ENCODE measurements at places on chromosomes 2 and 18.

- DNase-seq: no peak
These were observed 12.8 kb upstream of the ZNF532 start for GRCh38 chr18:58851856-58852255.

DNA sequence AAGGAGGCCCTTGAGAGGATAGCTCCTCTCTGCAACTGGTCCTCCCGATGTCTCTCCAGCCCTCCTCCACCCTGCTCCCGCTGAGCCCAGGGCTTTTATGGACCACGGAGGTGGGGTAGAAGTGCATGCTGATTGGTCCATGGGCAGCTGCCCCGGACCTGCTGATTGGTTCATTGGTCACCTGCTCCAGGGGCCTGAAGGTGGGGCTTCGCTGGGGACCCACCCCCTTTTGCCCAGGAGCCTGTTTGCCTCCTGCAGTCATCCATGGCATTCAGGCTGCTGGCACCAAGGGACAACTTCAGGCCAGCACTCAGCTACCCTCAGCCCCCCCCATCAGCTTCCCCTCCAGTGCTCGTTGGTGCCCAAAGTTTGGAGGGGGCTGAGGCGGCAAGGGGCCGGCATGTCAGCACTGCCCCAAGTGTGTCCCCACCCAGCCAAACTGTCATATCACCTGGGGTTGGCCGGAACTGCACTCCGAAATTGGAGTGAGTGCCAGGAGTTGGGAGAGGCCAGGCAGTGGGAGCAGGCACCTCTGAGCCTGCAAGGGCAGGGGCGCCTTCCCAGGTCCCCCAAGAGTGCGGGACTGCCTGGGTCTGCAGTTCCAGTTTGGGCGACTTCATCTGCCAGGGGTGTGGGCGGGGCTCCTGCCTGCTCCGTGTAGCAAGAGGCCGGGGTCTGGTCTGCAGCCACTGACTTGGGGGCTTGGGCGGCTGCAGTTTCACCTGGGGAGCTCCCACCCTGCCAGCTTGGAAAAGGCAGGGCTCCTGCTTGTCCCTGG lies 288.9 kb downstream of the RDH14 start:
- no peak for DNase-seq

- no peak for DNase-seq
These were observed 16.6 kb downstream of the DPP4 start for GRCh38 chr2:162057426-162057825.

- no peak for DNase-seq
These were observed 389.8 kb downstream of the FIGN start for GRCh38 chr2:163345795-163346573.

DNA sequence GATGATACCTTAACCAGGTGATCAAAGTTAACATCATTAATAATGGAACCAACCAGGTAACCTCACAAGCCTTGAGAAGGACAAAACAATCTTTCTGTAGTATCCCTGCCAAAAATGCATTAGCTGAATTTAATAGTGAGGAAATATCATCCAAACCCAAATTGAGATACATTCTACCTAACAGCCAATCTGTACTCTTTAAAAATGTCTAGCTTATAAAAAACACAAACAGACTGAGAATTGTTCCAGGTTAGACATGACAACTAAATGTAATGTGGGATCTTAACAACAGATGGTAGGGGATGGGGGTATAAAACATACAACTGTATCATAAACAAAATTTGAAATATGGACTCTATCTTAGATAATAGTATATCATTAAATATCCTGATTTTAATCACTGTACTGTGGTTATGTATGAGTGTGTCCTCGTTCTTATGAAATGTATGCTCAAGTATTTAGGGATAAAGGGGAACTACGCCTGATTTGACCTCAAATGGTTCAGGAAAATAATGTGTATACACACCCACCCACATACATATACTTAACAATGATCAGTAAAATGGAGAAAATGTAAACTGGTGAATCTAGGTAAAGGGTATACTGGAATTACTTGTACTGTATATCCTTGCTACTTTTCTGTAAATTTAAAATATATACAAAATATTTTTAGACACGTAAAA lies 1.7 kb downstream of the FANCL start:
- DNase-seq: no peak

GRCh38 chr2:9346885-9347284 lies 76.4 kb downstream of the ITGB1BP1 start:
- no peak for DNase-seq

DNA sequence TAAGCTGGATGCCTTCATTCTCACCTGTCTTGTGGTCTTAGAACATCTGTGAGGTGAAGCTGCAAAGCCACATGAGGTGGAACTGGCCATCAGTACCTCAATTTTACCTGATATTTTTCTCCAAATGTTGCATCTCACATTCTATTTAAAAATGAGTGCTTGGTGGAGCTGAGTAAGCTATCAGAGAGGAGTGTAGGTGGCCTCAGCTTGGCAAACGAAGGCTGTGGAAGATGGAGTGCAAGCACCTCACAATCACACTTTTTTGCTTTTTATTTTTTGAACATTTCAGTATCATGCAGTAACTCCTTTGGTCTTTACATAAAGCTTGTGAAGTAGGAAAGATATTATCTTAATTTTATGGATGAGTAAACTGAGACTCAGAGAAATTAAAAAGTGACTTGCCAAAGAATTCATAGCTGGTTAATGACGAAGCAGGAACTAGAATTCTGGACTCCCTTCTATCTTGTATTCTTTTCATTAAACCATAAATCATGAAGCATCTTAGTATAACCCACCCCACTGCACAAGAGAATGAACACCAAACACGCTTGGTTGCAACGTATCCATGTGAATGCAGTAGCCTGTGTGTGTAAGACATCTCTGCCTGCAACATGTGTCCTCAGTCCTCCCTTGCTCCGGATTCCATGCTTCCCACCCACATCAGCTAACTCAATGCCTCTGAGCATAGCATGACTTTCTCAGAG lies 27.2 kb downstream of the C2orf49 start:
- no peak for DNase-seq

GRCh38 chr2:40028792-40029488 lies 249.9 kb upstream of the THUMPD2 start:
- no peak for DNase-seq

GRCh38 chr18:22176420-22177326 lies 7.3 kb downstream of the GATA6 start:
- DNase-seq: no peak

DNA sequence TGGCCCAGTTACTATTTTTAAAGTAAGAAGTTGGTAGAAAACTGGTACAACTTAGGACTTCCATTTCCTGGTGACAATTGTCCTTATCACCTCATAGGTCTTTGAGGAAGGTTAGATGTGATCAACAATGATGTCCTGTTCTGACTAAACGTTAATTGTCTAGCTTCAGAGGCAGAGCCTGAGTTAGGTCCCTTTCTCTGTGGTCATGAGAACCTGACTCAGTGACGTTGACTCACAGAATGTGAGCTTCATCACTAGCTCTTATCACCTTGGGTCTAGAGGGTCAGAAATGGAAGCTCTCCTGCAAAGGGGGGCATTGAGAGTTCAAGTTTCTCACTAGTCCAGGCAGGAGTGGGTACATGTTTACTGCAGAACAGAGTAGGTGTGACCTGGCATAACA lies 60.6 kb upstream of the ATP8B1 start:
- DNase-seq: no peak

- DNase-seq: no peak
These were observed 285.8 kb upstream of the GYPC start for GRCh38 chr2:126370201-126370600.

DNA sequence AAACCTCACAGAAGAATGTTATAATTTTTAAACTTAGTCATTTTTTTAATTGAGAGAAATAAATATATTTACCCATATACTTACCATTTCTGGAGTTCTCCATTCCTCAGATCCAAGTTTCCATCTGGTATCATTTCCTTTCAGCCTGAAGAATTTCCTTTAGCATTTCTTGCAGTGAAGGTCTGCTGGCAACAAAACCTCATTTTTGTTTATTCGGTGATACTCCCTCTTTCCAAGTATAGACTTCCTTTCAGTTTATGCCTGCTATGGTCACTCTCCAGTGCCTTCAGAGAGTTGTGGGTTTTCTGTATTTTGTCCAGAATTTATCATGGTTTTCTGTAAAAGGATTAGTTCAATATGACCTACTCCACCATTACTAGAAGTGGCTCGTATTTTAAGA lies 17.0 kb downstream of the WDPCP start:
- no peak for DNase-seq

GRCh38 chr2:195662138-195662537 lies 5.1 kb downstream of the SLC39A10 start:
- DNase-seq: no peak

DNA sequence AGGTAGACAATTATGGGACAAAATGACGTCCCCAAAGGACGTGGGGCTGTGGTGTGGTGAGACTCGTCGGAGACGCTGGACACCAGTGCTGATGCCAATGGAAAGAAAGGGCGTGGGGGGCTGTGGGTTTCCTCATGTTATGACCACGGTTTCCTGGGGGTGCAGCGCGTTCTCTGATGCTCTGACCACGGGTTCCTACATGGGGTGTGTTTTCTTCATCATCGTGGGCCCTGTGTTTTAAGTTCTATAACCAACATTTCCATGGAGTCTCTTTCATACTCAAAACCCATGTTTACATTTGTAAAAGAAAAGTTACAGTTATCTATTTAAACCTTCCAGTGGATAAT lies 141.6 kb downstream of the RTP5 start:
- DNase-seq: peak; percentile 34

Data from T-helper 2 cell (primary cell).